ENCODE measurements at places on chromosomes 1 and 21.
A peak's percentile ranks its signal among the peaks of the same experiment; 100 is the strongest.

DNA sequence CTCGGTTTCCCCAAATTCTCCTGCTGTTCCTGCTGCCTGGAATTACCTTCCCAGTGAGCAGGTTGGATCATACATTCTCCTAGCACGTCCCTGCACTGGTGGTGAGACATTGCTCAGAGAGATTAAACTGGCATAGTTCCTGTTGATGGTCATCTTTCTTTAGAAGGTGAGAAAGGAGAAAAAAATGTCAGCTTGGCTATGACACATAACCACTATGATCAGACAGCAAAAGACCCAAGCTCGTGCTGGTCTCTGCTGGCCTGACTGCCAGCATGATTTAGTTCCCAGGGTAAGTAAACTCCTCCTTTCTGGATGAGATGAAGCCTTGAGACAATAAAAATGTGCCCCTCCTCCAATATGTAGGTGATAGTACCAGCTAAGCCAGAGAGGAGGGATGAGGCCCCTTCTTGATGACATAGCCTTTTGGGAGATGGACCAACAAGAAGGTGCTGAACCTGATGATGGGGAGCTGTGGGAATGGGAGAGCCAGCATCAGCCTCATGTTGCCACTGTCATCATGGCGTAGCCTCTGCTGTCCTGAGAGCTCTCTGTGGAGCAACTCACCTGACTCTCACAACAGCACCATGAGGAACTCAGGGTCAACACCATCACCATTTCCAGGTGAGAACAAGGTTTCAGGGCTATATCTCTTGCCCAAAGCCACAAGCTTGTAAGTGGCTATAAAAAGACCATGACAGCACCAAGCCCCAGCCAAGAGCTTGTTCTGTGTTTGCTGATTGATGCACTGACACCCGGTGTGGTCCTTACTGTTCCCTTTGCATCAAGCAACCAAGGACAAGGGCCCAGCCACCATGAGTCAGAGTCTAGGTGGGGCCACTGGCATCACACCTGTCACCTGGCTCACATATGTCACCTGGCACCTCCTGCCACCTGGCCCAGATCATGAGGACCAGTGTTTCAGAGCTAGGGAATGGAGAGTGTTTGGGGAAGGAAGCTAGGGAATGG, 200.0 kb downstream of the MATN1 start:
- peak; percentile 73 for DNase-seq

DNA sequence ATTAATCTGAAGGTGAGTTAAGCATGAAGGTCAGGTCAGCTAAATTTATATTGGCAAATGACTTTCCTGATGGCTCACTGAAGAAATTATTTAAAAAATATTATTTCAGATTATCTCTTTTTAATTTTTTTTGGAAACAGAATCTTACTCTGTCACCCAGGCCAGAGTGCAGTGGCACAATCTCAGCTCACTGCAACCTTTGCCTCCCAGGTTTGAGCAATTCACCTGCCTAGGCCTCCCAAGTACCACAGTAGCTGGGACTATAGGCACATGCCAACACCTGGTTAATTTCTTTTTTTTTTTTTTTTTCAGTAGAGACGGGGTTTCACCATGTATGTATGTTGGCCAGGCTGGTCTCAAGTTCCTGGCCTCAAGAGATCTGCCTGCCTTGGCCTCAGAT, 976.7 kb downstream of the TTLL7 start:
- DNase-seq: no peak

DNA sequence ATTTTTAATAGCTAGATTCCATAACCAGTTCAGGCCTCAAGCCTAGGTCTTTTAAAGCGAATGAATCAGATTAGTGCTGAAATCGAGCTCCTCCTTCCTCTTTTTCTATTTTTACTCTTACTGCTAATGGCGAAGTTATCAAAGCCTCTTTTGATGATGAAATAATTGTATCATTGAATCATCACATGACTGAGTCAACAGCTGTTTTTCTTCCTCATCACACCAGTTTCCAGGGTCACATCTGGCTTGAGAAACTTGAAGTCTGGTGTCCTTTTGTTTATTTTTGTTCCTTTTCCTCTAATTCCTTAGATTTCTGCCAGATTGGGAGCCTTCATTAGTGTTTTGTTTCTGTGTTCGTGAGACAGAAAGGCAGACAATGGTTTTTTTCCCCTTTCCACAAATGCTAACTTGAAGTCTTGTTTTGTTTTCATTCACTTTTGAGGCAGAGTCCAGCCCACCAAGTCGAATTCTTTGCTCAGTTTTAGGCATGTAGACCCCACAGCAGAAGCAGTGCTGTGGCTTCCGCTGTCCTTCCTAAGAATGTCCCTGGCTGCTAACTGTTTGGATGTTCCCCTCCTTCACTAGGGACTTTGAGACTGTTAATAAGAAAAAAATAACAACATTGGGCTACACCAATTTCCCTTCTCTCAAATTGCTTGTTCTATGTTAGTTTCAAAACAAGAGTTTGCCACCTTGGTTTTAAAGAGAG, 51.9 kb upstream of the FMOD start:
- DNase-seq: peak; percentile 28

GRCh38 chr1:8632102-8632501, 185.3 kb downstream of the RERE start:
- DNase-seq: no peak

GRCh38 chr1:221437926-221438325, 304.0 kb downstream of the DUSP10 start:
- peak; percentile 94 for DNase-seq

- peak; percentile 6 for DNase-seq
Measured at GRCh38 chr1:118223426-118223825, 38.4 kb upstream of the SPAG17 start.

- peak; percentile 82 for DNase-seq
Measured at GRCh38 chr21:27734146-27734545, 767.3 kb upstream of the ADAMTS5 start.

GRCh38 chr1:75811211-75811981, 14.7 kb downstream of the MSH4 start:
- peak; percentile 58 for DNase-seq

GRCh38 chr1:36728846-36729245, 246.1 kb upstream of the CSF3R start:
- DNase-seq: no peak

DNA sequence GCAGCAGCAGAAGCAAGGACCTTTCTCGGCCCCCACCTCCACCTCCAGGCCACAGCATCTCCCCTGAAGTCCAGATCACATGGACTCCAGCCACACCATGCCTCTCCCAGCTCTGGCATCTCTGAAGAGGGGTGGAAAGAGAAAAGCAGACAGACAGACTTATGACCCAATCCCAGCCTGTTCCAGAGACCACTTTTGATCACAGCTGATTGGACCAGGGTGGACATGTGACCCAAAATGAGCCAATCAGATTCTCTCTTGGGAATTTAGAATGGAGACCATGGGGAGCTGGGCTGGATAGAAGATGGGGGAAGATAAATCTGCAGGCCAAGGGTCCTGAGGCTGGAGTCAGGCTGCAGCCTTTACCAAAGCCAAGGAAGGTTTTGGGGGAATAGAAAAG, 16.4 kb downstream of the HTR1D start:
- DNase-seq: no peak

- DNase-seq: no peak
Measured at GRCh38 chr1:165763442-165763841, 5.2 kb downstream of the TMCO1 start.

GRCh38 chr21:15141261-15141970, 76.6 kb upstream of the NRIP1 start:
- DNase-seq: no peak

DNA sequence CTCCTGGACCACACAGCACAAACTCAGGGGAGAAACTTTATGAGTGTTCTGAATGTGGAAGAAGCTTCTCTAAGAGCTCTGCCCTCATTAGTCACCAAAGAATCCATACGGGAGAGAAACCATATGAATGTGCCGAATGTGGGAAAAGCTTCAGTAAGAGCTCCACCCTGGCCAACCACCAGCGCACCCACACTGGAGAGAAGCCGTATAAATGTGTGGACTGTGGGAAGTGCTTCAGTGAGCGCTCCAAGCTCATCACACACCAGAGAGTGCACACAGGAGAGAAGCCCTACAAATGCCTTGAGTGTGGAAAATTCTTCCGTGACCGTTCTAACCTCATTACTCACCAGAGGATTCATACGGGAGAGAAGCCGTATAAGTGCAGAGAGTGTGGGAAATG, 22.5 kb downstream of the ZSCAN20 start:
- DNase-seq: no peak

GRCh38 chr1:200351826-200352549, 57.8 kb downstream of the ZNF281 start:
- peak; percentile 95 for DNase-seq

DNA sequence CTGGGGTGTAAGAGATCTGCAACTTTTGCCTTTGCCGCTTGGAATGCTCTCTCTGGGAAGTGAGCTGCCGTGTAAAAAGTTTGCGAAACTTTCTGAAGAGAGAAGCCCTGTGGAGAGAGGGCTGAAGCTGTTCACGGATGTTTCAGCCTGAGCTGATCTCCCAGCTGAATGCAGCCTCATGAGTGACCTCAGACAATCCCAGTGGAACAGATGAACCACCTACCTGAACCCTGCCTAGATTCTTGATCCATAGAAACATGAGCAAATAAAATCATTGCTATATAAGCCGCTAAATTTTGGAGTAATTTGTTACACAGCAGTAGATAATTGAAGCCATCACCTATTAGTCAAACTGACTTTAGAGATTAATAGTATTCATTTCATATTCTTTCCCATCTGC, 4.4 kb upstream of the ALG6 start:
- DNase-seq: no peak

DNA sequence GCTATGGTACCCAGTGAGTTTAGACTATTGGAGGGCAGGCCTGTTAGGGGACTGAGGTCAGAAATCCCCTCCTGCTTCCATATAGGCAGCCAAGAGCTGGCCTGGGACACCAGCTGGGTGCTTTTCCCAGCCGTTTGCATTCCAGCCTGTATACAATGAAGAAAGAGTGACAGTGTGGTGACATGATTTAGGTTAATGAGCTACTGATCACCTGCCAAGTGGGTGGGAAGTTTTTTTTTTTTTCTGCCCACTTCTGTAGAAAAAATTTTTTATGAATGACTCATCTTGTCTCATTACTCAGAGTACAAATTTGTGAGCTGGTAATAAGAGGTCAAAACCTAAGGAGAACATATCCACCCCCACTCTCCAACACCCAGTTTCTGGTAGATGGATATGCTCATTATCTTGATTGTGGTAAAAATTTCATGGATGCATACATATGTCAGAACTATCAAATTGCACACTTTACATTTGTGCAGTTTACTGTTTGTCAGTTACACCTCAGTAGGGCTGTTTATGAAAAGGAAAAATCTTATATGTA, 16.4 kb upstream of the CGN start:
- no peak for DNase-seq

- DNase-seq: no peak
Measured at GRCh38 chr1:216740331-216740730, 17.1 kb upstream of the ESRRG start.

- no peak for DNase-seq
Measured at GRCh38 chr1:11749203-11749689, 12.7 kb upstream of the C1orf167 start.

DNA sequence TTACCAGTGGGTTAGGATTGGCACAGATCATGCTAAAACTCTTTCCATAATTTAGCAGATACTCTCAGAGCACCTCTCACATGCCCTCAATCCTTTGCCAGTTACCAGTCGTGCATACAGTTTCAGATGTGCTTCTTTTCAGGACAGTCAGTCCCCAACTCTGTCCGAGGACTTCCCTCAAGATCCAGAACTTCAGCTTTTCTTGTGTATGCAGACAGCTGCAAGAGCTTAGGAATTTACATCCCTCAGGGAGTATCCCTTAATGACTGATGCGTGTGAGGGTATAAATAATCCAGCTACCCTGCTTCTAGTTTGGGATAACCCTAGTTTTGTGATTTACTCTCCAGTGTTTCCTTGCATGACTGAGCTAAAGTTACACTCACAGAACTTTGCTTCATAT, 393.0 kb upstream of the PLXNA2 start:
- no peak for DNase-seq

DNA sequence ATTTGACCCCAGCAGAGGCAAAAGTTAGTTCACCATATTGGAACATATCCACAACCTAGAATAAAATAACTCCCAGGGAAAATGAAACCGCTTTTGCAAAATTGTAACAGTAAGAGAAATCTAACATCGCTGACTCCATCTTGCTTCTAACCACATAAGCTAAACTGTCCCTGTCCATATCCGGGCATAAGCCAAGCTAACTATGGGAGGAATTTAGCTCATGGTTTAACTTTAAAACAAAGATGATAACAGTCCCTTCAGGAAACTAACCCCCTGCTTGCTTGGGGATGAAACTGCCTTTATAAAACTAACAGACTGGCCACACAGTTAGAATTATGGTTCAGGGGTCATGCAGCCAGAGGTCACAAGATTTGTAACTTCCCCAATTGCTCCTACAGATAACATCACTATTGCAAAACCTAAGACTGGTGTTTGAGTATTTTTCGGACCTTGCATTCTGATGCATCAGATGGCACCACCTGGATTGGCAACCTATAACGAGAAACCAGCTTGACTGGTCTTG, 46.3 kb downstream of the TESK2 start:
- no peak for DNase-seq

- DNase-seq: peak; percentile 64
Measured at GRCh38 chr21:29182691-29183092, 52.2 kb downstream of the MAP3K7CL start.

- DNase-seq: peak; percentile 62
Measured at GRCh38 chr1:244112636-244113035, 61.6 kb downstream of the ZBTB18 start.

- DNase-seq: peak; percentile 92
Measured at GRCh38 chr1:35505911-35506798, 51.0 kb downstream of the KIAA0319L start.

DNA sequence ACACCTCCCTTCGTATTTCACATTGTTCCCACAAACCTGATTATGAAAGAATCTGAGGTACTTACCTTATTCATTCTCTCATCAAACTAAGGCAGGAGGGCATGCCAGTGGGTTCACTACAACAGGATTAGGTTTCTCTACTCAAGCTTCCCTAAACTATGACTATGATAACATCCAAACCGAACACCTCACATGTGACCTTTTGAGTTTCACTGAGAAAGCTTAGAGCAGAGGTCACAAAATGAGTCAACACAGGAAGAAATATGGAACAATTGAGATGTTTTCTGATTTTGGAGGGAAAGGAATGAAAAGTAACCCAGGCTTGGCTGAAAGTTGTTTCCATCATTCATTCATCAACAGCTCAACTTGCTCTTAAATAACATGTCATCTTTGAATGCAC, 24.1 kb downstream of the UBR4 start:
- no peak for DNase-seq

- no peak for DNase-seq
Measured at GRCh38 chr21:15514073-15514946, 215.5 kb upstream of the USP25 start.

All from brain microvascular endothelial cell (primary cell).